Hematopoietic multipotent progenitor cell (in vitro differentiated cells): ENCODE measurements at places on chromosomes 1 and 21.

GRCh38 chr1:154270833-154271232, 1.6 kb upstream of the HAX1 start:
- DNase-seq, result no peak

- no peak for DNase-seq
These were observed 2.8 kb downstream of the DNTTIP2 start for GRCh38 chr1:93876244-93876643.

DNA sequence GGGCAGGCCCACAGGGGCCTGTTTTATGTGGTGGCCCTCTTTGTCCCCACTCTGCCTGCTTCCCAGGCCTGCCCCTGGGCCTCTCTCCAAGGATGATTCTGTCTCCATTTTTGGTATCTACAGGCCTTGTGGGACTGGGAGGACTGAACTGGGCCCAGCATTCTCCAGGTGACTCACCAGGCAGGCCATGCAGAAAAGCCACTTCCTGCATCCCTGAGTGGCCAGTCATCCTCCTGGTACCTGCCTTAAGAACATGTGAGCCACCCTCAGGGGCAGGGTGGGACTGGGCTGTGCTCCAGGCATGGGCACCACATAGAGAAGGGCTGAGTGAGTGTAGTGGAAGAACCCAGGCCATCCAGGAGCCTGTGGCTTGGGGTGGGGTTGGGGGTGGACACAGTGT, 20.0 kb upstream of the BCAR3 start:
- no peak for DNase-seq

DNA sequence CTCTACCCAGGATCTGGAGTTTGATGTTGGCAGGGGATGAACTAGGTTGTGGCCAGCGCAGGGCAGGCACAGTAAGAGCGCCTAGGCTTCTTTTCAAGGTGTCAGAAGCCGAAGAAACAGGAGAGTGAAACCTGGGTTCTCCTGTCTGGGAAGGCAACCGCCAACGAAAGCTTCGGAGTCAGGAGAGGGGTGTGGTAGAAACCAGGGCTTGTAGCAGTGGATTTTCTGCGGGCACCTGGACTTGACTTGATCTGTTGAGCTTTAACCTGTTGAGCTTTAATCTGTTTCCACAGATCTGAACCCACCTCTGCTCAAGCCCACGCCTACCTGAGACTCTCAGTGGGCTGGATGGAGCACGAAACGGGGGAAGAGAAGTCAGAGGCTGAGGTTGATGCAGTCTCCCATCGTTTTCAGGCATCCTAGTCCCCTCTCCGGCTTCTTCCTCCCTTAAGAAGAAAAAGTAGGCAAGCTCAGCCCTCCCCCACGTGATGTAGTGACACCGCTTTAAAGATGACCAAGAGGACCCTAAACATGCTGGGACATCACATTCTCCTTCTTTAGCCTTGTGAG, 9.3 kb downstream of the HLX start:
- no peak for DNase-seq

- no peak for DNase-seq
These were observed 63.7 kb upstream of the ABCG1 start for GRCh38 chr21:42155045-42155855.

- peak; percentile 36 for DNase-seq
These were observed 54.7 kb upstream of the IFFO2 start for GRCh38 chr1:19010995-19011844.

- DNase-seq, result no peak
These were observed 155.6 kb downstream of the GALNT2 start for GRCh38 chr1:230222678-230223077.

GRCh38 chr21:43873673-43874072, 8.7 kb downstream of the AGPAT3 start:
- DNase-seq, result no peak

DNA sequence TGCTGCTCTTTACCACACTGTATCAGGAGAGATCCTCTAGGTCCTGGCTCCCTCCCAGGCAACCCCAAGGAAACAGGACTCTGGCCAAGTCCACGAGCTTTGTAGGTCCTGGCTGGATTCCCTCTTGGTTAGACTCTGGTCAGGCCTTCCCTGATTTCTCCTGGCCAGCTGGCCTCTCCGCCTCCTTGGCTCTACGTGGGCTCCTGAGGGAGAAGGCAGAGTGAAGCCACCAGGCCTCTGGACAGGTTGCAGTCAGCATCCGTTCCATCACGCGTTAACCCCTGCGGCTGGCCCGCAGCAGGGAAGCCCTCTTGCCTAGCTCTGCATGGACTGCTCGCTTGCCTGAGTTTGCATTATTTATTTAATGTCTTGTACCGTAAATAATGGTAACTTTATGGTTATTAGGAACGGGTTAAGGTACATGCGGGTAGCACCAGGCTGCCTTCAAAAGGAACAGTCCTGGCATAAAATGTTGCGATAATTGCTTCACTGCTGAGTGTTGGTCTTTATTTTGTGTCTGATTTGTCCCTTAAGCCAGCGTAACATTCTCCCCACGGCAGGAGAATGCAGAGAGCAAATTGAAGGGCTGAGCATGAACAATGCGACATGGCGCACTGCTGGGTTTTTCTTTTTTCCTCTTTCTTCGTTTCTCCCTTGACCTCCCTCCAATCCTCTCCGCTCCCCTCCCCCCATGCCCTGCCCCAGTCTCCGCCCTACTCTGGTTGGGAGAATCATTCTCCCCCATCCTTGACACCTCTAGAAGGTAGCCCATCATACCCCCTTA, 100.3 kb downstream of the RNF220 start:
- DNase-seq, result no peak

GRCh38 chr1:225448146-225448805, 20.4 kb upstream of the LBR start:
- no peak for DNase-seq

GRCh38 chr1:2611031-2611501, 21.8 kb downstream of the MMEL1 start:
- peak; percentile 17 for DNase-seq

GRCh38 chr21:43373362-43374227, 53.3 kb downstream of the SIK1 start:
- DNase-seq, result no peak

DNA sequence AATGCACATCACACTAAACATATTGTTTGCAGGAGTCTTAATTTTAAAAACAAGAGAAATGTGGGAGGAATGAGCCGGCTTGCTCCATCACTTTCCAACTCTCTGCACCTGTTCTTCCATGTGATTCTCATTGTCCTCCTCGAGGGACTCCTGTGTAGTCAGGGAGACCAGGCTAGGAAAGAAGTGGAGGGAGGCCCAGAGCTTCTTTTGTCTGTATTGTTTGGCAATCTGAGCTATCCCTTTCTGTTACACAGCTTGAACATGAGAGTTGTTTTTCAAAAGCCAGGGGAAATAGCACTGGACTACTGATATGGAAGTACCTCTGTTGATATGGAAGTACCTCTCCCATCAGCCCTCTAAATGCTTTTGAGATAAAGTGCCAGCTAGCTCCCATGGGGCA, 18.8 kb upstream of the LRRC8D start:
- no peak for DNase-seq

DNA sequence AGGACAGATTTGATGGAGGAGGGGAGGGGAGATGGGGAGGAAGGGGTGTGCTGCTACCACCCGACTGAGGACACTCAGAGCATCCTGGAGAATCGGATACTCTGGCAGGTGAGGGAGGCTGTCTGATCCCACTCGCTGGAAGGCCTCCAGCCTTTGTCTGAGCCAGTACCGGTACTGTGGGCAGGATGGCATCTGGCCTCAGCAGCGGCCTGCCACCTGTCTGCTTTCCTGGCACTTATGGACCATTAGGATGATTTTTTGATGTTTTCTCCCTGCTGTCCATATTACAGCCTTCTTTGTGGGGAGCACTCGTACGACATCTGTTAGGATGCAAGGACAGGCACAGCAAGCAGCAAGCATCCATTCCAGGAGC, 11.5 kb downstream of the ATP2B4 start:
- no peak for DNase-seq

- no peak for DNase-seq
These were observed 184.6 kb upstream of the DUSP10 start for GRCh38 chr1:221926441-221926840.

- DNase-seq, result no peak
These were observed 182.9 kb upstream of the CSF3R start for GRCh38 chr1:36665478-36666080.

- no peak for DNase-seq
These were observed 11.4 kb upstream of the ASCL5 start for GRCh38 chr1:201138311-201138840.

DNA sequence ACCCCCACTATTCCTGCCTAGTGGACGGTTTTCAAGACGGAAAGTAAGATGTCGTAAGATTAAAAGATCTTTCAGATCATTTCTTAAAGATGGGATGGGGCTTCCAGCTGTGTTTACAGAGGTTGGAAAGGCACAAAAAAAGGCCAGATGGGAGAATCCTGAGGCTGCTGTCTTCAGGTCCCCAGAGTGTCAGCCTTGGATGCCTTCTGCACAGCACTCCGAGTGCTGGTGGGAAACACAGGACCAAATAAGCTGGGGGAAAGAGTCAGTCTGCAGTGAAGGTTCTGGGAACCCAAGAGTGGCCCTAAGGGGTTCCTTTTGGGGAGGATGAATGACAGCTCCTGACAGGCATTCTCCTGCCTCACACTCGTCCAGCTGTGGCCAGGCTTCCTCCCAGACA, 96.5 kb downstream of the COLGALT2 start:
- DNase-seq, result no peak

GRCh38 chr21:43867332-43867703, 2.3 kb downstream of the AGPAT3 start:
- DNase-seq, result no peak

DNA sequence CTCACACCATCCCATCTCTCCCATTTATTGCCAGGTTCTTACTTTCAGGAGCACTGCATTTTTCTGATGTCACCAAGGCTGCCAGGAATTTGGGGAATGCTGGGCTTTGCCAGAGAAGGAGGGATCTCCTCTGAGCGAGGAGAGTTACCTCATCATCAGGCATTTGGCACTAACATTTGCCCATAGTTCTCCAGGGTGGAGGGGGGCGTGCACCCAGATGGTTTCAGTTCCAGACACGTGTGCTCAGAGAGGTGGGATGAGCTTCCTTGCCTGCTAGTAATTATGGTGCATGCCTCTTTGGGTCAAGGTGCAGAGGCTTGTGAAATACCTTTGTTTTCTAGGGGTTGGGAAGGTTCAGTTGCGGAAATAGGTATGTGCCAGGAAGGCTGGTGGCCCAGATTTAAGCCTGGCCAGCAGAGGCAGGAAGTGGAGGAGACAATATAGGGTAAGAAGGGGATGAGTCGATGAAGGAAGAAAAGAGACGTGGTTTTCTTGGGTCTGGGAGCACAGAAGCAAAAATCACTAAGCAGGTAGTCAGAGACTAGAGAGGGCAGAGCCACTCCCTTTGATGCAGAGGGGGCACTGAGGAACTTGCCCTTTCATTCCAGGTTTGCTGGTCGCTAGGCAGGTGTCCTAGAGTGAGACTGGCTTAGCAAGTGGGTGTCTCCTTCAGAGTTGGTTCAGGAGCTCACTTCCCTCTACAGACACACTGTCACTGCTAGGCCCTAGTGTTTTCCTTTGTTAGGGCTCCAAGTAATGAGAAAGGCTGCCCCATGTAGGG, 7.2 kb downstream of the TUFT1 start:
- no peak for DNase-seq

DNA sequence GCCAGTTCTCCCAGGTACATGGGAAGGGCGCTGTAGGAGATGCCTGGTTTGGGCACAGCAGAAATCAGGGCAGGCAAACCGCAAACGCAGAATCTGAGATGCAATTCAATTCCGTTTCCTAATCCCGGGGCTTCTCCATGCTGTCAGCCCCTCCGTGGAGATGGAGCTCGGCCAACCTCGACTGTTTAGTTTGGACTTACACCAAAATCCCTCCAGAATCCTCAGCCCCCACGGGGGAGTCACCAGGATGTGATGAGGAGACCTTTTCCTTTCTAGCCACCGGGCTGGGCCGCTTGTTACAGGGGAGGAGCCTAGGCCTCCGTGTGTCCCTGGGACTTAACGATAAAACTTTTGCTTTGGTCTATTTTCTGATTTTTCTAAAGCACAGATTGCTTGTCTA, 7.9 kb downstream of the SLC2A7 start:
- no peak for DNase-seq

DNA sequence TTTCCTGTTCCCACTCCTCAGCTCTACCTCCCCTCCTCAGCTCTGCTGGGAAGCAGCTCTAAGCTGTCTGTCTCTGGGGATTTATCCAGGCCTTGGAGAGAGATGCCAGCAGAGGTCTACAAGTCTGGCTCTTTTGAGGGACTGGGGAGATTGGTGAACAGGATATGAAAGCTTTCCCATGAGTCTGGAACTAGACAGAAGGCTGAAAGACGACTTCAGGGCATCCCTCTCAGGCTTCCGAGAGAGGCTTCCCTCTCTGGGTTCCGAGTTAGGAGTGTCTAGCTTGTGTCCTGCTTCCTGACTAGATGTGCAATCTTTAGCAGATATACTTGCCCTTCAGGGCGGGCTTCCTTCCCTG, 733 bp downstream of the TMEM35B start:
- DNase-seq, result peak; percentile 6

DNA sequence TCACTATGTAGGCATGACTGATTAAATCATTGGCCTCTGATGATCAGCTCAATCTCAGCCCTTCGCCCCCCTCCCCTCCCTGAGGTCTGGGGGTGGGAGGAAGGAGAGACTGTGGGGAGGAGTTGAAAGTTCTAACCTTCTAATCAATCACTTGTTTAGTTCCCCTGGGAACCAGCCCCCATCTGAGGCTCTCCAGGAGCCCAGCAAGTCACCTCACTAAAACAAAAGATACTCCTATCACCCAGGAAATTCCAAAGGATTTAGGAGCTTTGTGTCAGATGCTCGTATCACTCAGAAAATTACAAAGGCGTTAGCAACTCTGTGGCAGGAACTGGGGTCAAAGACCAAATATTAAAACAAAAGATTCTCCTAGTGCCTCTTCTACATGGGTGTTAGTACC, 21.6 kb downstream of the SYF2 start:
- DNase-seq, result no peak

DNA sequence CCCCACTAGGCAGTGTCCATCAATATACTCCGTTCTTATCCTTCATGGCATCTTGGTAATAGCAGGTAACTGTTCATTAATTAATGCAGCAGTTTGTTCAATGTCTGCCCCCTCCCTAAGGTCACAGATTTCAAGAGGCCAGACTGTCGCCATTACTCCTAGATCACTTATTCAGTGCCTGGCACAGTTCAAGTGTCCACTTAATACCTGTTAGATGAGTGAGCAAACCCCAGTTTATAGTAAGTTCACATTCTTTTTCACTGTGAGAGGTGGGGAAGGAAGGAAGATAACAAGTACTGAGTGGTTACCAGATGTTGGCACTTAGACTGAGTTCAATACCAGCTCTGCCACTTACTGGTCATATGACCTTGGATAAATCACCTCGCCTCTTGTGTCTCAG, 36.4 kb downstream of the OPRD1 start:
- no peak for DNase-seq
